ENCODE measurements at places on chromosomes 5 and 9. TPM values are rescaled to one million over a fixed set of nuclear protein-coding genes. Genes with fewer than 3 reads are reported as not detected.

GRCh38 chr5:32932241-32932935, 221.3 kb downstream of the NPR3 start:
- no peak for DNase-seq

GRCh38 chr5:139422307-139422893, 16.9 kb downstream of the DNAJC18 start:
- DNase-seq, result peak; percentile 75

DNA sequence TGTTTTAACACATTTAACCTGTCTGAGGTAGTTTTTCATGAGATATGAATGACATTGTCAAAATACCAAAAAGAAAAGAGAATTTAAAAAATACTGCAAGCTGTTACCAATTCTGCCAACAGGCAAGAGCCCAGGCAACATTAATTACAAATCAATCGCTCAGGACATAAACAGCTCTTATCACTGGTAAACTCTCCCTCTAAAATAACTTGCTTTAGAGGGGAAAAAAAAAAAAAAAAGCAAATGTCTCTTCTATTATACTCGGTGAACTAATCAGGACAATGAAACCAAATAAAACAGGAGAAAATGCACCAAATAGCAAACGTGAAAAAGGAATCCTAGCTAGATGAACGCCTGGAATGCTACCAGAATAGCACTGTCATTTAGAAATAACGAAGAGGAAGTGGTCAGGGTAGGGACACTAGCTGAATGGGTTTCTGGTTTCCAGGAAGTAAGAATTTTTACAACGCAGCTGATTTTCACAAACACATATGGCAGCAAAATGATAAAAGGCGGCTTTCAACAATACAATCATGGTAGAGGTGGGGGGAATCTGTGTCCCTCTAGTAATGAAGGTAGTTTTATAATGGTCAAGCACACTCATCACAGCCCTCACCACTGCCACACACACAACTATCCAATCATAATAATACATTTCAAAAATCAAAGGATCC, 94.9 kb downstream of the DENND1A start:
- DNase-seq, result peak; percentile 30

DNA sequence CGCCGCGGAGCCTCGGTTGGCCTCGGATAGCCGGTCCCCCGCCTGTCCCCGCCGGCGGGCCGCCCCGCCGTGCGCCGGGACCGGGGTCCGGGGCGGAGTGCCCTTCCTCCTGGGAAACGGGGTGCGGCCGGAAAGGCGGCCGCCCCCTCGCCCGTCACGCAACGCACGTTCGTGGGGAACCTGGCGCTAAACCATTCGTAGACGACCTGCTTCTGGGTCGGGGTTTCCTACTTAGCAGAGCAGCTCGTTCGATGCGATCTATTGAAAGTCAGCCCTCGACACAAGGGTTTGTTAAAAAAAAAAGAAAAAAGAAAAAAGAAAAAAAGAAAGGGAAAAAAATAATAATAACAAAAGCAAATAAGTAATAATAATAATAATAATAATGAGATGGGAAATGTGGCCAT, 112.8 kb downstream of the GCNT1 start:
- no peak for DNase-seq

GRCh38 chr5:137630216-137630971, 105.5 kb downstream of the KLHL3 start:
- no peak for DNase-seq

DNA sequence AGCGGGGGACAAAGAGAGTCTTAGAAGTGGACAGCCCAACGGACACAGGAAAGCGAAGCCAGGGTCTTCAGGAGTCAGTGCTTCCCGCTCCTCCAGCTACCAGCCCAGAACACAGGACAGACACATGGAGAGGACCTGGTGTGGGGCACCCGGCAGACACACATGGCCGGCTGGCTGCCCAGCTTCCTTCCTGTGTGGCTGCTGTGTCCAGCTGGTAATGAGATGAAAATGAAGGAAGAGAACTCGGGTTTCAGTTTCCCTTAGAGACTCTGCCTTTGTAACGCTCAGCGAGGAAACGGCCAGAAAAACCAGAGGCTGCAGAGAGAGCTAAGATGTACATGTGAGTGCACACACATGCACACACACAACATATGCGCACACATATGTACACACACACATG, 87.5 kb downstream of the SECISBP2 start:
- no peak for DNase-seq

DNA sequence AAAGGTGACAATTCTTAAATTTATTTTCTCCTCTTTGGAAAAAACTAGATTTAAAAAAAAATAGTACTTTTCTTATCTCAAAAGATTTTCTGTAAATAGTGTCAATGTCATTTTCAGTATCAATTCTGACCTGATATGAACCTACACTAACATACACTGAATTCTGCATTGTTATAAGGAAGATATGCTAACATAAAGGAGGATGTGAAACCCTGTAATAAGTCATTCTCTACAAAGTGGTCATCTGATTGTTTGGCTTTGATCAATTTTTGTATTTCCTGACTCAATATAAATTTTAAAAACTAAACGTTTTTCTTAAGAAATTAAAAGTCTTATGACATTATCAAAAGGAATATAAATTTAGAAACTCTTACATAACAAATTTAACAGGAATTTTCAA, 233.6 kb upstream of the EDIL3 start:
- DNase-seq, result no peak

DNA sequence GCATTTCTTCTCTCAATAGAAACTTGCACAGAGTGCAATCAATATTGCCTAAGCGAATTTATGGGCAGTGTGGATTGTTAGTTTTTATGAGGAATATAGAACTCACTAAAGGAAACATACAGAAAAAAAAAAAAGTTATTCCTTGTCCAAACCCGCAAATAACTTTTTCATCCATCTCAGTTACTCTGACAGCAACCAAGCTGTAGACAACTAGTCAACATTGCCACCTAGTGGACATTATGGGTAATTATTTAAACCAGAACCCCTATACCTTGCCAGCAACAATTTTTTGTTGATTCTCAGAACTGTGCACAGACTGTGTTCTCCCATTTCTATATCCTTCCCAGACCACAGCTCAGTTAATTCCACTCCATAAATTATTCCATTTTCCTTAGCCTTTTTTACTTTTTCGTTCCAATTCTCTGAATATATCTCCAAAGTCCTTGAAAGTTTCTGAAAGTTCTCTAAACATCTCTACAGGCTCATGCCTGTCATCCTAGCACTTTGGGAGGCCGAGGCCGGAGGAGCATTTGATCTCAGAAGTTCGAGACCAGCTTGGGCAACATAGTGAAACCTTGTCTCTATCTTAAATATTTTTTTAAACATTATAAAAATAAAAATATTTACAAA, 2.6 kb upstream of the AFAP1L1 start:
- peak; percentile 35 for DNase-seq

DNA sequence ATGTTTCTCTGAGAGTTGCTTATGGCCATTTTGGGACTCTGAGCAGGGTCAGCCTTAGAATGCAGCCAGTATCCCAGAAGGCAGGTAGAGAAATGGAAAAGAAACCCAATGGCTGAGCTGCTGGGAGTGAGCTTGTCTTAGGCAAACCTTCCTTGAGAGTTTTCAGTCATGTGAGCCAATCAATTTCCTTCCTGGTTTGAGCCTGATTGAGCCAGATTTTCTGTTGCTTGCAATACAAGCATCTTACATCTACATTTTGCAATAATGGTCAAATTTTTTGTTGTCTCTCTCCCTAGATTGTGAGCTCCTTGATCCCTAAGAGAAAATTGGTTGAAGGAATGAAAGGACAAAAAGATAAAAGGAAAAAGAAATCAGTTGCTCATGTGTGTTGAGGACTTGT, 155.3 kb downstream of the SNX18 start:
- DNase-seq, result no peak

- no peak for DNase-seq
Measured at GRCh38 chr9:125991886-125992529, 244.8 kb downstream of the PBX3 start.

Gene ADRA1B
- 0.39 TPM for polyA plus RNA-seq

Gene SYK
- 3.3 TPM for polyA plus RNA-seq

Gene CD14
- 24.8 TPM for polyA plus RNA-seq

Gene ARL10
- polyA plus RNA-seq, result 12.3 TPM

Gene IRX1
- polyA plus RNA-seq, result 6.6 TPM

Gene NOTCH1
- 19.0 TPM for polyA plus RNA-seq

Gene PCDHGA6
- 2.9 TPM for polyA plus RNA-seq

Gene SLC6A19
- 0.17 TPM for polyA plus RNA-seq

Gene HK3
- 0.41 TPM for polyA plus RNA-seq

Gene INSL4
- not detected for polyA plus RNA-seq

Gene DENND4C
- 19.3 TPM for polyA plus RNA-seq

Gene ACOT12
- 0.17 TPM for polyA plus RNA-seq

Measured in muscle of back (tissue), 13 donors.